ENCODE measurements at places on chromosomes 2 and 18.

GRCh38 chr2:31523871-31524492, 56.8 kb downstream of the SRD5A2 start:
- DNase-seq: no peak

DNA sequence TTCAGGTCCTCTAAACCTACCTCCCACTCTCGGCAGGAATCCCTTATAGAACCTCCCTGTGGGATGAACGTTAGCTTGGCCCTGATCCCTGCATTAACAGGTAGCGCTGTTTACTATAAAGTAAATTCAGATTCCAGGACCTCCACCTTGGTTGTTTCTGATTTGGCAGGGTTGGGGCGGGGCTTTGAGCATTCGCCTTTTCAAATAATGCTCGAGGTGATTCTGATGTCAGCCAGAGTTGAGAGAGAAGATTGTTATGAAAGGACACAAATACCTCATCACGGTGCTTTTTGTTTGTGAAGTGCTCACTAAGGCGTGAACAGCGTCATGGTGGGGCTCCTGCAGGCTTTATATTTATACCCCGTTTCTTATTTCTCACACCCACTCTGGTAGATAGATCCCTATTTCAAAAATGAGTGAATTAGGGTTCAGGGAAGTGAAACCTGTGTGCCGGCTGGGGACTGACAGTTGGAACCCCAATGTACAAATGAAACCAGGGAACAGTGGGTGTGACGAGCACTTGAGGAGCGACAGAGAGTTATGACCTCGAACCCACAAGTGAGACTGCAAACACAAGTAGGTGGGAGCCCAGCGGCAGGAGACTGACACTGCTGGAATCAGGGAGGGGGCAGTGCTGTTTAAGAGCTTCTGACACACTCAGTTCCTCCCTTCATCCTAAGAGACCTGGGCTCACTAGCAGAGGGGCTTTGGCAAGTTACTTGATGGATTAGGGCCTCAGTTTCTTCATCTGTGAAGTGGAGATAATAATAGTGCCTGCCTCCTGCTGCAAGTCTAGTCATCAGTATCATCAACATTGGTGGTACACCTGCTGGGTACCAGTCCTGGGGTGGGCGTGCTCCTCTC, 14.2 kb upstream of the CXCR4 start:
- no peak for DNase-seq

DNA sequence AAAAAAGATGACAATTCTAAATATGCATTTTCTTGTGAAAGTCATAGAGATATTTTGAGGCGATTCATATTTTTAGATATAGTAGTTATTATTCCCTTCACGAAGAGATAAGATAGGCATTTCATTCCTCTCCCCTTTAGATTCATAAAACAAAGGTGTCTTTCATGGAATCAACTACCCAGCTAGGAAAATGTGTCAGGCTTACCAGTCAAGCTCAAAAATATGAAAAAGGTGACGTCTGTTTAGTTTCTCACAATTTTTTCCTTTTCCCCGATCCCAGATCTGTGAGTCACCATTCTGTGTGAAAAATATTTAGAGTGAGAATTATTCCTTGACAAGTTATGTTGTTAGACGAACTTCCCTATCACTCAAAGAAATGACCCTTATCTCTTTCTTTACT, 95.4 kb upstream of the FN1 start:
- DNase-seq: no peak

DNA sequence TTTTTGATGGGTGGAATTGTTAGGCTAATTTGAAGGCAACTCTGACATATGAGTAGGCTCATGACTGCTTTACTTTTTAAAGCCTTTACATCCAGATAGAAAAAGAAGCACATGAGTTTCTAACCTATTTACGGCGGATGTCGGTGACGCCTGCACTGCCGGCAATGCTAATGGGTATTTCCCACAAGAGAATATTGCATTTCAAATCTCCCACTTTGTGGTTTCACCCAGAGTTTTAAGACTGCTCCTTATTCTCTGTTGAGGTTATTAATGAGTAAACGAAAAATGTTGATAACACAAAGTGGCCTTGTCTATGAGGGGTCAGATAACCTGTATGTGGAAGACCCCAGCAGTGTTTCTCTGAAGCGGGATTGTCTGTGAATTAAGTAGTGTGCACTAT, 14.0 kb downstream of the CCDC85A start:
- DNase-seq: no peak

GRCh38 chr2:23306401-23306800, 78.6 kb upstream of the KLHL29 start:
- DNase-seq: no peak

Data from right cardiac atrium (tissue), 5 donors.